ENCODE measurements at places on chromosomes 3 and 15.

DNA sequence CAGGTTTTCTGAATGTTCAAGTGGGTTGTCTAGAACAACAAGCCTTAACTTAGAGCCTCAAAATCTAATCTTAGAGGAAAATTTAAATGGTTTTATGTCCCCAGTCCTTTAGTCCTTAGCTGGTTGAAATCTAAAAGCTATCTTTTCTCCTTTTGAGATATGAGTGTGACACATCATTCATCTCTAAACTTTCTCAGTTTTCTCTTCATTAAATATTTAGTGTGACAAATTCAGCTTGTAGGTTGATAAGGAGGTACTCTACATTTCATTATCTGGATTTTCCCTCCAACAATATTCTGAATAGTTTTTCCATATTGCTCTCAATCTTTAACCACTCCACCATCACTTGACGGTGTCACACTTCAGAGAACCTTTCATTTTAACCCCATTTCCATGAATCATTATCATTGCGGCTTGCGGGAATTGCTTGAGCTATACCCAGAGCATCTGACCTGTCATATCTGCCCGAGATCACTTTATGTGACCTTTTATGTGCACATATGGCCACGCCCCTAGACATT lies 16.1 kb upstream of the ATP8B4 start:
- DNase-seq: no peak

- DNase-seq: peak; percentile 7
Observed at GRCh38 chr3:188749010-188749617, 422.7 kb upstream of the TPRG1 start.

DNA sequence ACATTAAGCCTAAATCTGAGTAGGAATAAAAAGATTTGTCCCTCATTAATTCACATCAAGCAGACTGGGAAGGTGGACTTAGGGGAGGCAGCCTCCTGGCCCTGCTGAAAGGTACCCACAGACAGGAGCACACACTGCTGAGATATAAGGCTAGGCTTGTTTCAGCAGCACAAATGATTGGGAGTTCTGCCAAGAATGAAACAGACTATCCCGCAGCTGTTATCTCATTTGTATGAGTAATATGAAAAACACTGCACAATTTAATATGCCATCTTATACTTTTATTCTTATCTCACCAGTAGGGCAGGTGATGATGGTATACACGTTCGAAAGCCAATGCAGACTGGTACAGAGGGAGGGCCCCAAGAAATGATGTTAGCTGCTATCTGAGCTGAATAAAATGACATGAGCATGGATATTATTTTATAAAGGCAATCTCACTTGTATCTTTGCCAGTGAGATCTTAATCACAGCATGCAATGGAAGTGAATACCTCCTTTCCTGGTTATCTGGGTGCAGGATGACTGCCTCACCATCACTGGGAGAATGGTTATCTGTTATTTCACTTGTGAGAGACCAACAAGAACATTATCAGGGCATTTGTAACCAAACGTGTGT lies 258.7 kb upstream of the PPP2R3A start:
- no peak for DNase-seq

DNA sequence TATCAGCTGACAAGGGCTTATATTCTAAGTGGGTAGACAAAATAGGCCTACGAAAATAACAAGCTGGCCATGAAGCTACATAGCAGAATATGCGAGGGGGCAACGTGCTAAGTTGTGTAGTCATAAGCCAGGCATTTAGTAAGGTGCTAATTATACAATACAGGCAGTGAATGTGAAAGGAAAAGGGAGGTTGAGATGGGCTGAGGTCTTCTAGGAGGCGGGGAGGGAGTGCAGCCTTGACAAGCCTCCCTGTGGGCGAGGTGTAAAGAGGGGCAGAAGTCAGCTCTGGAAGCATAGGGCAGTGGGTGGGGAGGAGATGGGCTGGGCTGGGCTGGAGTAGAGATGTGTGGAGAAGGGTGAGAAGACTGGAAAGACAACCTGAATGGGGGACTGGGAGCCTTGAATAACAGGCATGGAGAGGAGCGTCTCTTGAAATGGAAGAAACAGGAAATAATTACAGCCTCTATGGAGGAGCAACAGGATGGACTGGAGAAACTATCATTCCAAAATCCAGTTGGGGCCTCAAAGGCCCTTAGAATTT lies 1.2 kb downstream of the TIGIT start:
- no peak for DNase-seq

DNA sequence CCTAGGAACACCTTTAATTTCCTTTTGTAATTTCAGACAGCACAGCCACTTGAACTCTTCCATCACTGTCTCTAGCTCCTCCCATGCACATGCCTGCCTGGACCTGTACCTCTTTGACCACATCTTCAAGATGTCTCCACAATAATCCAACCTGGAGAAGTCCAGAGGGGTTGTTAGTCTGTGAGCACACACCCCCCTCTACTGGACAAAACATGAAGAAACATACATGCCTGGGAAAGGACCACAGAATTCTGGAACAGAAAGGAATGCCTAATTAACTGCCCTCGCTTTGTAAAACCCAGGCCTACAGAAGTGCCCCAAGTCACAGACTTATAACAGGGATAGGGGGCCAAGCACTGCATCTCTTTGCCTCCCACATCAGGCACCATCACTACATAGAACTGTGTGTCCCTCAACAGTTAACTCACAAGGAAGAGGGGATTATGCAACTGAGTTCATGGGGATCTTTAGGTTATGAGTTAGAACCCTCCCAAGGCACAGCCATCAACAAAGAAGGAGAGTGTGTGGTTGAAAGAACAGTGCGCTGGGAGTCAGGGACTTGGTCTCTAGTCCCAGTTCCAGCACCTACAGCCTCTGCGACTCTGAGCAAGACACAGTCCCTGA lies 61.7 kb downstream of the FMN1 start:
- DNase-seq: no peak

GRCh38 chr3:188230962-188231361 lies 77.0 kb downstream of the LPP start:
- no peak for DNase-seq

GRCh38 chr15:77691607-77692006 lies 58.9 kb upstream of the LINGO1 start:
- no peak for DNase-seq

GRCh38 chr3:24905266-24905665 lies 410.6 kb upstream of the THRB start:
- DNase-seq: no peak

DNA sequence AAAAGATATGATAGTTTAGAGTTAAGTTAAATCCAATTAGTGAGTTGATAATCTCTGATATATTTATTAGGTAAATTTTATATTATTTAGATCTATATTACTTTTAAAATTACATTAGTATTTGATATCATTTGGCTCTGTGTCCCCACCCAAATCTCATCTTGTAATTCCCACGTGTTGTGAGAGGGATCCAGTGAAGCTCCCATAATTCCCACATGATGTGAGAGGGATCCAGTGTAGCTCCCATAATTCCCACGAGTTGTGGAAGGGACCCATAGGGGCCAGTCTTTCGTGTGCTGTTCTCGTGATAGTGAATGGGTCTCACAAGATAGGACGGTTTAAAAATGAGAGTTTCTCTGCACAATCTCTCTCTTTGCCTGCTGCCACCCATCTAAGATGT lies 1183.6 kb downstream of the NSUN3 start:
- DNase-seq: no peak

GRCh38 chr3:33139996-33140395 lies 26.2 kb downstream of the CRTAP start:
- DNase-seq: no peak

GRCh38 chr3:155772801-155773200 lies 27.9 kb upstream of the PLCH1 start:
- DNase-seq: no peak

GRCh38 chr3:160886421-160886820 lies 130.4 kb downstream of the PPM1L start:
- no peak for DNase-seq

DNA sequence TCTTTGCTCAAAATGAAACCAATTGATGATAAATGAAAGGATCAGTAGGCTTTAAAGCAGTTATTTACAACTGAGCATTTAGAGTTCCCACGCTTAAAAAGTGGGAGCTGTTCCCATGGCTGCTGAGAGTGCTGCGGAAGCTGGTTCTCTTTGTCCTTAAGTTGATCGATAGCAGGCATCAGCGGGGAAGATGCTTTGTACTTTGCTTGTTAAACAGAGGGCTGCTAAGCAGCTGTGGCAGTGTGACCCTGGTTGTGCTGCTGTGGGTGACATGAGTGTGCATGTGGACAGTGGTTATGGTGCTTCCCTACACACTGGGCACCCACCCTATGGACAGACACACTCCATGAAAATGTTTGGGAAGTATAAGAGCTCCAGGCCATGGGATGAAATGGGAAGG lies 96.3 kb downstream of the PTPRG start:
- no peak for DNase-seq

GRCh38 chr15:64251658-64252057 lies 88.8 kb upstream of the PPIB start:
- no peak for DNase-seq

DNA sequence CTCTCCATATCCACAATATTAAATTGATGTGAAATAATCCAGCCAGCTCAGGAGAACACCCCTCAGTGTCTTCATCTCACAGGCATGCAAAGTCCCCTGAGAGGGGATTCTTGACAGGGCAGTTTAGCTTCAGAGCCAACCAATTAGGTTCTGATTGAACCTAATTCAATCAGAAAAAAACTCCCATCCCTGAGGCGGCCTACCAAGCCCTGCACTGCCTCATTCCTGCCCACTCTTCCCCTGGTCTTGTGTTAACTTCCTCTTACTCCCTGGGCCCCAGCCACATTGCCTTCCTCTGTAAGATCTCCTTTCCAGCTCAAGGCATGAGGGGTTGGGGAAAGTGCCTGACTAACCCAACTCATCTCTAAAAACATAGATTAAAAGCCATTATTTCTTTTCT lies 46.1 kb downstream of the FRMD4B start:
- no peak for DNase-seq

- DNase-seq: no peak
Observed at GRCh38 chr3:178083906-178084866, 452.1 kb upstream of the KCNMB2 start.

GRCh38 chr3:54800478-54800877 lies 127.4 kb downstream of the LRTM1 start:
- DNase-seq: no peak

DNA sequence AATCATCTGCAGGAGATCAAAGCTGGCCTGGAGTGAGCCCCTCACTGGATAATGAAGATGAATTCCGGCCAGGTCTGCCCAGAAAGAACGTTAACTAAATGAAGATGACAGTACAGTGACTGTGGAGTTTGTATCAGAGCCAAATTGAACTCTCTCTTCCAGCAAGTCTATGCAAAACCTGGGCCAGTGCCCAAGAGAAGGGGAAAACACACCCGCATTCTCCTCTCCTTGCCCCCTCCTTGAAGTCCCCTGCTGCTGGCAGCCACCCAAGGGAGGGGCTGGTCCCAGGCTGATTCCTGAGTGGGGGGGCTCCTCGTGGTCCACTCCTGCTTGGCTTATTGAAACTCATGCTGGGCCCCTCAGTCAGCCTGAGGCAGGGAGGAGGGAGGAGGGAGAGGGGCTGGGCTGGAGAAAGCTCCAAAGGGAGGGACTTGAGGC lies 155.7 kb downstream of the RAB11A start:
- no peak for DNase-seq

DNA sequence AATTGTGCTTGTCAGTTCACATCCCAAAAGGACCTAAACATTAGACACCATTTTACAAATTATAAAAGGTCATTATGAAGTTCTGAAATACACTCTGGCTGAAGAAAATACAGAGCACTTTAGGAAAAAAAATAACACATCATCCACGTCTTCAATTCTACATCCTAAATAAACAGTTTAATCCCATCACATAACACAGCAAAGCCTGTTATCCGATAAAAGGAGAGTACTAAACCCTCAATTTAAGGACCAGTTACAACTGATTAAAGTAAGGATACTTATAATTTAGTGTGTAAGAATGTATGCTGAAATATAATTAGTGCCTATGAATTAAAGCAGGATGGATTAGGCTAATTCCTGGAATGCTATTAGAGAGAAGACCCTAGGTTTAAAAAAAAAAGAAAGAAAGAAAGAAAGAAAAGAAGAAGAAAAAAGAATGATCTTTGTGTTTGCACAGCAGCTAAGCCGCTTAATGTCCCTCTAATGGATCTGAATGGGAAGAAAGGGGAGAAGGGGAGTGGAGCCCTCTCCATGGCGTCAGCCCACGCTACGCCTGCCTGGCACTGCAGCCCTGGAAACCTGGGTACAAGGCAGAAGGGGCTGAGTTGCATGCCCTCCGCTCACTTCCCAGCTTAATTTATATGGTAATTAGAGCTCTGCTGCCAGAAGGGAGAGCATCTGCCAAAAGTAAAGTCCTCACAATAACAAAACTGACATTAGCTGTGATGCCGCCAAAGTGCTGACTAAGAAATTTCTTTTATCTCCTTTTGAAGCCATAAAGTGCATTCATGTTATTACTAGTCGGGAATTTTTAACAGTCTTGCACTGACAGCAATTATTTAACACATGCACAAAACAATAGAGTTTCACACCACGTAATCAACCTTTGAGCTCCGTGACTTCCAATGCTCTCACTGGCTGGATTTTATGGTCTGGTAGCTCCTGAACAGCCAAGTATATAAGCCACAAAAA lies 90.0 kb downstream of the FSIP1 start:
- DNase-seq: no peak

DNA sequence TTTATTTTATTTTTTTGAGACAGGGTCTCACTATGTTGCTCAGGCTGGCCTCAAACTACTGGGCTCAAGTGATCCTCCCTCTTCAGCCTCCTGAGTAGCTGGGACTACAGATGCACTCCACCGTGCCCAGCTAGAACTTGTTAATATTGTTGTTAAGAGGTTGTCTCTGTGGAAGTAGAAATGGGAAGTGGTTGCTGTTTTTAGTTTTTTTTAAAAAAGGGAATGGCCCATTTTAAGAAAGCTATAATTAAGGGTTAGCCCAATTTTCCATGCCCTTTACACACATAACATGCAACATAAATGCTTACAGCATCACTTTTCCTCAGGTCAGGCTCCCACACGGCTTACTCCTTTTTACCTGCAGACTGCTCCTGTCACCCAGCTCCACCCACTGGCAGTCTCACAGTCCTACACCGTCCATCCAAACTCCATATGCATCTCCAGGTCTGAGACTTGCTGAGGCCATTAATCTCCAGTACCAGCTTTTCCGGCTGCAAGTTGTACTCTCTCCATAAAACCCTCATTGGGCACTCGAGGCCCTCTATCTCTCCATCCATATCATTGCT lies 19.8 kb downstream of the MORC1 start:
- DNase-seq: no peak

DNA sequence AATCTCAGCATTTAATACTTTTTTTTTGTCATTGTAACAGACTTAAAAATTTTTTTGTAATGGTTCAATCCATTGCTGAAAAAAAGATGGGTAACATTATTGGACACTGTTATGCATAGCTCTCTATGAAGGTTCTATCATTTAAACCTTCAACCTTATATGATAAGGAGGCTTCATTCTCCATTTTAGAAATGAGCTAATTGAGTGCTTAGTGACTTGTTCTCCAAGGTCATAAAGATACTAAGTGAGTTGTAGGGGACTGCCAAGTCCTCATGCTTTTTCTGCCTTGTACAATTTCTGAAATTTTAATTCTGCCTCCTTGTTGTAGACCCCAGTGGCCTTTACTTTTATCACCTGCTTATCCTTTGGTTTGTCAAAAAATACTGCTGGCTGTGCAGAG lies 56.7 kb downstream of the MGA start:
- no peak for DNase-seq
